ENCODE measurements at places on chromosomes 4 and X. TPM values are rescaled to one million over a fixed set of nuclear protein-coding genes. Genes with fewer than 3 reads are reported as not detected.

The MMRN1 gene
- 0.47 TPM for total RNA-seq

The RASGEF1B gene
- total RNA-seq, result 2.0 TPM

The SLC10A7 gene
- total RNA-seq, result 16.6 TPM

The MND1 gene
- total RNA-seq, result 37.4 TPM

The GPM6B gene
- total RNA-seq, result not detected

The FAM9C gene
- not detected for total RNA-seq

The UGT8 gene
- not detected for total RNA-seq

The PAGE5 gene
- total RNA-seq, result not detected

The PSAPL1 gene
- total RNA-seq, result not detected

The CLTRN gene
- total RNA-seq, result not detected

All from activated CD8-positive, alpha-beta T cell treated with anti-CD3 and anti-CD28 coated beads, Interleukin-2, amount 10 ng/mL, durations not matched to agents 7 days and 5 days (primary cell).